ENCODE measurements at places on chromosomes 3 and 15.

- DNase-seq, result no peak
Measured at GRCh38 chr3:124558991-124559845, 171.0 kb upstream of the UMPS start.

- no peak for DNase-seq
Measured at GRCh38 chr15:40136470-40137302, 24.2 kb upstream of the BUB1B start.

DNA sequence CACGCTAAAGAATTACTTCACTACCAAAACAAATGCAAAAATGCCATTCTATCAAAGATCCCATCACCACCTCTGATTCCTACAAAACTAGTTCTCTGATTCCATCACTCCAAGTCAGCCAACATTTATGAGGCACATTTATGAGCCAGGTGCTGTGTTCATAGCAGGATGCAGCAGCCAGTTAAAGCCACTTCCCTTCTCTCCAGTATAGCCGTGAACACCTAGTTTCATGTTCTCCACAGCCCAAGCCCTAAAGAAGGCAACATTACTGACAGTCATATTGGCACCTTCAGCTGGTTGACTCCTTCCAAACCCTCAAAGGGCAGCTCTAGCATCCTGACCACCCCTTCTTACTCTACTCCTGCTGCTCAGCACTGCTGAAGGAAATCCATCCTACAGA is 36.4 kb downstream of the RYK start:
- DNase-seq, result no peak

DNA sequence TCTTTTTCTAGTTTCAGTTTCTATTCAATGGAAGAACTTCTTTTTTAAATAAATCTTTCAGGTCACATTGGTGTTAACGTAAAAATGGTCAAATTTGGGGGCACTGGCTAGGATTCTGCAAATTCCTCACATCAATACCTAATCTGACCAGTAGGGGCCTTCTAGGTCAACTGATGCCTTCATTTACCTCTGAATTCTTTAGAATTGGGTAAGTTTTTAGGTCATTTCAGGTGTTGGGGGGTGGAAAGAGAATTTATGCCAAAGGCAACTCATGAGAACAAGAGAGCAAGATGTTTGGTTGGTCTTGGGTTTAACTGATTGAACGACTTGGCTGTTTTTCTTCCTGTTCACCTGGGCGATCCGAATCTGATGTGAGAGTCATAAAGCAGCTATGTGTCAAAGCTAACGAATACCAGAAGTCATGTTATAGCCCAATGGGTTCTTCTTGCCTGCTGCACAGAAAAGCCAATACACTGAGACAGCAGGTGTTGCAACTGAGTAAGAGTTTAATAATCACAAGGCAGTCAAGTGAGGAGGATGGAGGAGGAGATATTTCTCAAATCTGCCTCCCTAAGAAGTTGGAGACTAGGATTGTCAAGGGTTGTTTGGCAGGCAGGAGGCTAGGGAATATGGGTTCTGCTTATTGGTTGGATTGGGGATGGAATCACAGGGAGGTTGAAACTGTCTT is 15.3 kb downstream of the LRRC49 start:
- DNase-seq, result no peak

GRCh38 chr15:35329521-35329961 is 216.4 kb downstream of the DPH6 start:
- no peak for DNase-seq

- no peak for DNase-seq
Measured at GRCh38 chr3:13045904-13046568, 27.2 kb downstream of the IQSEC1 start.

GRCh38 chr15:73048624-73049295 is 3.5 kb upstream of the NEO1 start:
- DNase-seq, result no peak

GRCh38 chr15:65100442-65100841 is 14.6 kb downstream of the UBAP1L start:
- no peak for DNase-seq

GRCh38 chr3:198043119-198043518 is 83.1 kb downstream of the LMLN start:
- no peak for DNase-seq

DNA sequence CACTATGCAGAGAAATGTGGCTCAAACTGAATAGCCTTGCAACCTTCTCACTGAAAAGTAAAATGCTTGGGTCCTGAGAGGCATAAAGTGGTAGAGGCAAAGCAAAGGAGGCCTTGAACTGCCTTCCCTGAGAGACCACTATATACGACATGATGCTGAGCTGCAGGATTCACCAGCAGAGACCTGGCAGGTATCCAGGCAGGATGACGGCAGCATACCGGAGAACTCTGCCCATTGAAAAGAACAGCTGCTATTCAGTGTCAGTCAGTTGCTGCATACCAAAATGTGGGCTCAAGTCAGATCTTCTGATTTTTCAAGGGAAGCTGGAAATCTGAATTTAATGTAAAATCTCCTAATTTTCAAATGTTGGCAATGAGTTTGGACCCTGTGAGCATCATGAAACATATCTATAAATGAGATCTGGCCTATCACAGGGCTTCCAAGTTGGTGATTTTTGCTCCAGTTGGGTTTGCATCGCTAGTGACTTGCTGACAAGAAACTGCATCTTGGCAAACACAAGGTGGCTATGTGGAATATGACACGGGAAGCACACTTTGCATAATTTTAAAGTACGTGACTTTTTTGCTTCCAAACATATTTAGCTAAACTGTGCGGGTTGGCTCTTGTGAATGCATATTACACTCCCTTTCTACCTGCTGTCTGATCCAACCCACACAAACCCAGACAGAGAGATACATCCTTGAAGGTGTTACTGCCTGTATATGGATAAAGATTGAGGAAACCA is 529.0 kb downstream of the AGBL1 start:
- no peak for DNase-seq

- no peak for DNase-seq
Measured at GRCh38 chr3:173993299-173993698, 595.8 kb downstream of the NLGN1 start.

GRCh38 chr3:153572165-153572564 is 410.1 kb downstream of the RAP2B start:
- no peak for DNase-seq

DNA sequence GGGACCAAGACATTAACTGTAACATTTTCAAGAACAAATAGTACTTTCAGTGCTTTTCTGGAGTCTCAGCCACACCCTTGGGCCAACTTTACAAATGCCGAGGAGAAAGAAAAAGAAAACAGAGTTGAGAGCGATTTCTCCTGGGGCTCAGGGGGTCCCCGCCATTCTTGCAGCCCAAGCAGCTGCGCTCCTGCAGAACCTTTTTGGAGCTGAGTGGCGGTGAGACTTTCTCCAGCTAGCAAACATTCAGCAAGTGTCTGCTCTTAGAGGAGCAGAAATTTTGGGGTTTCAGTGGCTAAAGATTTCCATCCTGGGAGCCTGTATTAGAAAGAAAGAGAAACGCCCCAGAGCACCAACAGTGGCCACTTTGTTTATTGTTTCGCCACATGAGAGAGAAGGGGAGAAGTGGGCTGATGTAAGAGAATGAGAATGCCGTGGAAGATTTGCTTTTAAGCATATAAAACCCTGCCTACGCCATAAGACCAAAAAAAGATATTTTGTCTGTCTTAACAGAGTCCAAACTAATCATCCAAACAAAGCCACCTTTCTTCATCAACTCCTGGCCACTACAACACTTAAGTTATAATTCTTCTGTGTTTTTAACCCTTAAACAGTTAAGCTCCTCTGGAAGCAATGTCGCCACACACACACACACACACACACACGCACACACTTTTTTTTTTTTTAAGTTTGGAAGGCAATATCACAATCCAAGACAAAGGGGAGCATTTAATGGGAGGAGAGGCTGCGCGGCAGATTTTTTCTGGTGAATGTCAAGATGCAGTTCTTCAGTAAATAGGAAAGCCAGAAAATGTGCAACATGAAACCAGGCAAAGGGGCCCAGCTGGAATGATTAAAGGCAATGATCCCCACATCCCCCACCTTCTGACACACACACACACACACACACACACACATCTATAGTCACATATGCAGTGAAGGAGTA is 19.2 kb downstream of the EID1 start:
- no peak for DNase-seq

DNA sequence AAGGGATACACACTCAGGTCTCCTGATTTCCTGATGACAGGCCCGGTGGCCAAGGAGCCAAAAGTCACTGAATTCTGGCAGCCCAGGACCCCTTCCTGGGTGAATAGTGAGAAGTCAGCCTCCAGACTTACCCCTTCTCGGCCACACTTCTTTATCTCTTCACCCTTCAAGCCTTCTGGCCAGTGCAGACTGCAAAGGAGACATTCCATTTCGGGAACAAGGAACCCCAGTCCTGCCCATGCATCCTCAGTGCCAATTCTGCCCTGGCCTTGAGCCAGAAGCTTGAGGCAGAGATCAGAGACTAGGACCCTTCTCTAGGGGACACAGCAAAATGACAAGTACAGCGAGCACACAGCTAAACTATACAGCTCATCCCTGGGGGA is 28.8 kb downstream of the GRAMD2A start:
- DNase-seq, result no peak

- no peak for DNase-seq
Measured at GRCh38 chr3:116164039-116164438, 281.2 kb downstream of the LSAMP start.

- DNase-seq, result no peak
Measured at GRCh38 chr3:192332386-192333291, 394.7 kb downstream of the FGF12 start.

DNA sequence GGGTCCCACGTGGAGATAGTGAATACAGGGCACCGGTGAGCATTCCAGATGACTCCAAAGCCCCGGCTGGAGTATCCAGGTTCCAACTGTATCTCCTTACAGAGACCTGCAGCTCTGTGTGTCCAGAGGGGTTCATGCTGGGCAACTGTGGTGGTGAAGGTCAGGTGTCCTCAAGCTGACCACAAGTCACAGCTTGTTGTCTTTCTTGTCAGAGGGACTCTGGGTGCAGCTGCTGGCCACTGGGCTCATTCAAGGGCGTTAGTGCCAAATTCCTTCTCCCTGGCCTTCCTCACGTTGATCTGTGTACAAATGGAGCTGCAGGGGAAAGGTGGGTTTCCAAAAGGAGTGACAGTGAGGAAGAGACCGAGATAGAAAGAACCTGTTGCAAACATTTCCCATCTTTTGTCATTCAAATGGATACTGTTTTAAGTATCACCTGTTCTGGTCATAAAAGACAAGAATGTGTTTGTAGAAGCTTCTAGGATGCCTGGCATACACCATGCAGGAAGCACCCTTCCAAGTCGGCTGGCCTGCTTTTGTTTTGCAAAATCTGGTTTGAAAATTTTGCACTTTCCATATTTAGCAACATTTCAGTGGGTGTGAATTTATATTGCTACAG is 52.5 kb downstream of the CEMIP start:
- DNase-seq, result no peak

DNA sequence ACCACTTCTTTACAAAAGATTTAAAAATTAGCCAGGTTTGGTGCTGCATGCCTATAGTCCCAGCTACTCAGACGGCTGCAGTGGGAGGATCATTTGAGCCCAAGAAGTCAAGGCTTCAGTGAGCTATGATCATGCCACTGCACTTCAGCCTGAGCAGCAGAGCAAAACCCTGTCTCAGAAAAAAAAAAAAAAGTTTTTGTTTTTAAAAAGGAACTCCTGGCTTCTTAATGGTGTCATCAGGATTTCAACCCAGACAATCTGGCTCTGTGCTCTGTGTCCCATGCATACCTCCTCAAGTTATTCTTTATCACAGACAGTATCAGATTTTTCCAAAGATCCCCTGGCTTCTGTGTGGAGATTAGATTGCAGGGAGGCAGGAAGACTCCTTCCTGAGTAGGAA is 64.2 kb upstream of the IL12A start:
- DNase-seq, result no peak

- DNase-seq, result no peak
Measured at GRCh38 chr3:132972333-132972732, 65.9 kb upstream of the TMEM108 start.

DNA sequence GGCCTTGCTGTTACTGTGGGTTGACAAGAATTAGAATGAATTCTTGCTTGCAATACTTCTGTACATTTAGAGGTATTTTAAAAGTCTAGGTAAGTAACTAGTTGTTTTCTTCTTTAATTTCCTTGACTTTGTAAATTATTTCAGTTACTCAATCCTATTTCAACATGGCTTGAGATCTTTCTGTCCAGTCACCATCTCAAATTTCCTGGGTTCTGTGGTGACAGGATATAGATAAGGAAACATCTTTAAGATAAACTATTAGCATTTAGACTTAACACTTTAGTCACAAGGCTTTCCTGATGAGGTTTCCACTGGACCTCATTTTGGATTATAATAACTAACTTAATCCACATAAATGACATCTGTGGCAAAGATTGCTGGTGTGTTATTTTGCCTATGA is 195.9 kb upstream of the DPH6 start:
- DNase-seq, result no peak

DNA sequence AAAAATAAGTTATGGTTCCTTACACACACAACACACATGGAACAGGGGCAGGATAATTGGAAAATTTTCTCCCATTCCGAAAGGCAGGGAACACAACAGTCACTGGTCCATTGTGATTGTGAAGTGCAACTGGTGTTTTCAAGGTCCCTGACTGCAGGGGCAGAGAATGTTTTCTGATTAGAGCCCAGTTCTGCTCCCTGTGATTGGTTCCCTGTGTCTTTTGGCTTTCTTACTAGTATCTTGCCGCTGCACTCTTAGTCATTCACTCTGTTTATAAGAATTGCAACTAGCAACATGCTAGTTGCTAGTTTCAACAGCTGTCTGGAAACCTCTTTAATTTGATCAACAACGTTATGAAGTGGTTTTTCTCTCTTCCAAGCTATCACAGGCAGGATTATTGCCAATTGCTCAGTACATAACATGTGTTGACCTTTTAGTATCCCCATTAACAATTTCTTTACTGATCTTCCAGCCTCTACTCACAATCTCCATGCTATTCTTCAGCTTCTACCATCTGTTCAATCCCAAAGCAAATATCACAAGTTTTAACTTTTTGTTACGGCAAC is 177.5 kb downstream of the EPHA6 start:
- DNase-seq, result no peak

DNA sequence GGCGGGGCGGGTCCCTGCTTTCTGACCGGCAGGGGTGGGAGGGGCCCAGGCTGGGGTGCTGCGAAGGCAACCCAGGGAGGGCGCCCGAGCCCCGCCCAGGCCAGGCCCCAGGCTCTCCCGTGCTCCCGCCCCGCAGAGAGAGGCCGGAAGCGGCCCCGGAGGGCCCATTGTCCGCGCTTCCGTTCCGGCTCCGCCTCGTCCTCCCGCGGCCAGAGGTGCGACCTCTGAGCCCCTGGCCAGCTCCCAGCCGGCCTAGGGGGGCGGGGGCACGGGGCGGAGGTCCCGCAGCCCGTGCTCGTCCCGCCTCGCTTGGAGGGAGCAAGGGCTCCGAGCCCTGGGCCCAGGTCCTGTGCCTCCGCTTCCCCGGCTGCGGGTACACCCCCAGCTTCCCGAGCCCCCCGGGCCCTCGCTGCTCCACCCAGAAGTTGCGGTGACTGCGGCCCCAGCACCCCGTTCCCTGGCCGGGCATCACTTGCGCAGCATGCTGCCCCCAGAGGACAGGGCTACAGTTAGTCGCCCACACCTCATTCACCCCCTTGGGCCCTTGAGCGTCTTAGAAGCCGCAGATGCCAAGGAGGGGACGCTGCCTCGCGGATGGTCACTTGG is 20.4 kb upstream of the PLXND1 start:
- peak; percentile 43 for DNase-seq
